ENCODE measurements at places on chromosomes 11 and 22.
A peak's percentile ranks its signal among the peaks of the same experiment; 100 is the strongest.

- DNase-seq = no peak
Measured at GRCh38 chr11:34754171-34754823, 133.4 kb downstream of the EHF start.

DNA sequence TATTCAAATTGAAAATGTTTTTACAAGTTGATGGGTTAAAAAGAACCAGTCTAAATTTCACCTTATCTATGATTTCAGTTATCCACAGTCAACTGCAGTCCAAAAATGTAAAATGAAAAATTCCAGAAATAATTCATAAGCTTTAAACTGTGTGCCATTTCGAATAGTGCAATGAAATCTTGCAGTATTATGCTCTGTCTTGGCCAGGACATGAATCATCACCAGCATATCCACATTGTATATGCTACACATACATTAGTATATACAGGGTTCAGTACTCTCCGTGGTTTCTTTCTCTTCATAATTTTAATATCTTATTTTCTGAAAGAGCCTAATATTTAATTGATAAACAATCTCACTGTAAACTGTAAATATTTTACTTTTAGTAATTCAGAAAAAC lies 45.9 kb downstream of the ARHGAP32 start:
- DNase-seq = peak; percentile 95

- no peak for DNase-seq
Measured at GRCh38 chr11:43367382-43368178, 8.9 kb downstream of the TTC17 start.

- DNase-seq = no peak
Measured at GRCh38 chr22:26470807-26471206, 12.8 kb downstream of the HPS4 start.

DNA sequence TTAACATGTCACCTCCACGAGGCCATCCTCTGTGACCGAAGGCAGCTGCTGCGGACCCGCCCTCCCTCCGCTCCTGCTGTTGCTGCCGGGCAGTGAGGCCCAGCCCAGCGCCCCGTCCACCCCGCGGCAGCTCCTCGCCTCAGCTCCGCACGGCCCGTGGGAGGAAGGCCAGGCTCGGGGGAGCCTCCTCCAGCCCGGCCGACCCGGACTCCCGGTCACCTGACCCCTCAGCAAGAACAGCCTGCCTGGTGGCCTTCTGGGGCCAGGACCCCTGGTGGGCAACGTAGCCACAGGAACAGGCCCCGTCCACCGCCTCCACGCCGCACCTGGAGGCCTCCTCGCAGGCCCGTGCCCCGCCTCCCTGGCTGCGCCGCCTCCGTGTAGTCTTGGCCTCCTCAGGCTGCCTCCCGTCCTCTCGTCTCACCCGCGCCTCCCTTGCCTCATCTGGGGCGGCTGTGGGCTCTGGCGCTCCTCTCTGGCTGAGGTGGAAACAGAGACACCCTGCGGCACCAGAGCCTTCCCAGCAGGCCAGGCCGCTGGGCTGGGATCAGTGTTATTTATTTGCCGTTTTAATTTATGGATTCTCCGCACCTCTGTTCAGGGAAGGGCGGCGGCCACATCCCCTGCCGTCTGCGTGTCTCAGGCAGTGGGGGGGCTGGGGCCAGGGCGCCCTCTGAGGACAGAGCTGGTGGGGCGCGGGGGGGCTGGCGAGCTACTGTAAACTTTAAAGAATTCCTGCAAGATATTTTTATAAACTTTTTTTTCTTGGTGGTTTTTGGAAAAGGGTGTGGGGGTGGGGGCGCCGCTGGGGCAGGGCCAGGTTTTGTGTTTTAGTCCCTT lies 25.4 kb downstream of the MOB2 start:
- DNase-seq = no peak

DNA sequence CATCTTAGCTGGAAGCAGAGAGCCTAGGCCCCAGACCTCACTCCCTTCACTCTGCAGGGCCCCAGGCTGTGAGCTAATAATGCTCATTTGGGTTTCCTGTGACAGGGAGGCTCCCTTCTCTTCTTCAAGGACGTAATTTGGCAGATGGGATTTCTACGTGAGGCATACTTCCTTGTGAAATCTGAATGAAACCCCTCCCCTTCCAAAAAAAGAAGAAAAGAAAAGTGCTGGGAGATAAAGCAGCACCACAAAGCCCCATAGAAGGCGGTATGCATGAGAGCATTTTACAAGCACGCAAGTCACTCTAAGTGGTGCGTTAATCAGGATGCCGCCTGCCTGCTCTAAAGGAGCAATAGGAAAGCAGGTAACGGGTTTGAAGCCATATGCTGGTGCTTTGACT lies 5.7 kb downstream of the P2RX3 start:
- no peak for DNase-seq
